Activated CD4-positive, alpha-beta T cell treated with anti-CD3 and anti-CD28 coated beads, Interleukin-2, amount 50 U/mL, for 48 hours (primary cell): ENCODE measurements at places on chromosomes 5 and 9.

DNA sequence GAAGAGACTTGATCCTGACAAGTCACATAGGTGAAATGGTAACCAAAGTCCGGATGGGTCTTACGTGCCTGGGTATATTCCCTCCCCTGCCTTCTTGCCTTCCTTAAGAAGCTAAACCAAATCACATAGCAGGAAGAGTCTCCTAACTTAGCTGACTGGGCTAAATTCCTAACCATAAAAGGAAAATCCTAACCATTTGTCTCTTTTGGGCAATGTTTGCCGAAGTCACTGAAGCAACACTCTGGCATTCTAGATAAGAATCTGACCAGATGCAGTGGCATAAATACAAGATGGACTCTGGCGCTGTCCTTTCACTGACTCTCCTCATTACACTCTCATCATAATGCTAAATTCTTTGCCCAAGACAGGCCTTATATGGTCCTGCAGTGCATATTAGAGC is 625.5 kb upstream of the RORB start:
- DNase-seq: no peak

- no peak for DNase-seq
Measured at GRCh38 chr9:88737876-88738275, 202.9 kb downstream of the NXNL2 start.

GRCh38 chr5:96196890-96197289 is 235.2 kb upstream of the ELL2 start:
- no peak for DNase-seq

DNA sequence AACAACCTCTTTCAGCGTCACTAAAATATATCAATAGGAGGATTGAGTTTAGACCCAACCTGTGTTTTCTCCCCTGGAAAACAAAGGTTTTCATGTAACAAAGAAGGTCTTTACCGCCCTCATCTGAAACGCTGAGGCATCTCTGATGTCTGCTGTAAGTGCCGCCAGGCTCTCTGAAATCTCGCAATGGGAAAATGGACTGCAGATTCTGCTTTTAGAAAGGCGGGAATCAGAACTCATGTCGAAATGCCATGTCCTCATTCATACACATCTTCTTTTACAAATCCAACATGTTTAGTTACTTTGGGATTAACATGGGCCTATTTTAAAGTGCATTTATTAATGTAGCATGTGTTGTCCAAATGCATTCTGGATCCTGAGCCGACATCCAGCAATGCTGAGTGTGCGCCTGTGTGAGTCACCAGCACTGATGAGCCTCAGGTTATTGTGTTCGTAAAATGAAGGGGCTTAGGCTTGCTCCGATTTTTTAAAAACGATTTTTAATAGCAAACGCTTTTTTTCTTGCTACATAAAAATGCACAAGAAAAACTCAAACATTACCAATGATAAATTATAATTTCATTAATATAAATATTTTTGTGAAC is 51.9 kb upstream of the PLEKHG4B start:
- DNase-seq: no peak

GRCh38 chr5:103744159-103744558 is 181.6 kb upstream of the NUDT12 start:
- no peak for DNase-seq

GRCh38 chr5:29697785-29698414 is 1495.6 kb upstream of the CDH6 start:
- no peak for DNase-seq

DNA sequence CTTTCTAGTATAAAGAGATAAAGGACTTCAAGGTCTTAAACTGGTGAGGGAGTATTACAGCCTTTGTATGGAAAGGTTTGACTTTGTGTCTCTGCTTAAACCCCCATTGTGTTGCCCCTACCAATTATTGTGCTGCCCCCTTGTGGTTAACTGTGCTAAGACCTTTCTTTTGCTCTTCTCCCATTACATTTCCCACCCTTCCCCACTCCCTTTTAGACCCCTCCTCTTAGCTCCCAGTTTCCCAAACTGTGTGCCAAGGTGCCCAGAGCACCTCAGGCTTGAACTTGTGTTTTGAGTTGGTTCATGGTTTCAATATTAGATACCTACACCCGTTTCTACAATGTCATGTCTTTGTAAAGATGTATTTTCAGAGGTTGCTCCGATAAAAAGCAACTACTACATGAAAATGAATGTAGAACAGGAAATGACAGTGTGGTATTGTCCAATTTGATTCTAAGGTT is 2.9 kb downstream of the JAK2 start:
- DNase-seq: peak; percentile 47

DNA sequence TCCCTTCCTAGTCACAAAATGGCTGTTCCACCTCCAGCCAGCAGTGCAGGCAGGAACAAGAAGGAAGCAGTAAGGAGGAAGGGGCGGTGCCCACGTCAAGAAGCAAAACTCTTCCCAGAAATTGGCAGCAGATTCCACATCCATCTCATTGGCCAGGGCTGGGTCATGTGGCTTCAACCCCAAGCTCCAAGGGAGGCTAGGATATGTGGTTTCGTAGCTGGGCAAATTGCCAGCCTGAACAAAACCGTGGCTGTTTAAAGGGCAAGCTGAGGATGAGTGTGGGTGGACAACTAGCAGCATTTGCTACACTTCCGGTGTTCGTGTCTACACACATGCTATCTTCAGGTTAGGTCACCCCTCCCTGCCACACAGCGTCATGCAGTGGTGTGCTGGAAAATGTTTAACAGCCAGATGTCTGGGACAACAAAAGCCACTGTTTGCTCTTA is 92.1 kb upstream of the MAP1B start:
- peak; percentile 12 for DNase-seq

DNA sequence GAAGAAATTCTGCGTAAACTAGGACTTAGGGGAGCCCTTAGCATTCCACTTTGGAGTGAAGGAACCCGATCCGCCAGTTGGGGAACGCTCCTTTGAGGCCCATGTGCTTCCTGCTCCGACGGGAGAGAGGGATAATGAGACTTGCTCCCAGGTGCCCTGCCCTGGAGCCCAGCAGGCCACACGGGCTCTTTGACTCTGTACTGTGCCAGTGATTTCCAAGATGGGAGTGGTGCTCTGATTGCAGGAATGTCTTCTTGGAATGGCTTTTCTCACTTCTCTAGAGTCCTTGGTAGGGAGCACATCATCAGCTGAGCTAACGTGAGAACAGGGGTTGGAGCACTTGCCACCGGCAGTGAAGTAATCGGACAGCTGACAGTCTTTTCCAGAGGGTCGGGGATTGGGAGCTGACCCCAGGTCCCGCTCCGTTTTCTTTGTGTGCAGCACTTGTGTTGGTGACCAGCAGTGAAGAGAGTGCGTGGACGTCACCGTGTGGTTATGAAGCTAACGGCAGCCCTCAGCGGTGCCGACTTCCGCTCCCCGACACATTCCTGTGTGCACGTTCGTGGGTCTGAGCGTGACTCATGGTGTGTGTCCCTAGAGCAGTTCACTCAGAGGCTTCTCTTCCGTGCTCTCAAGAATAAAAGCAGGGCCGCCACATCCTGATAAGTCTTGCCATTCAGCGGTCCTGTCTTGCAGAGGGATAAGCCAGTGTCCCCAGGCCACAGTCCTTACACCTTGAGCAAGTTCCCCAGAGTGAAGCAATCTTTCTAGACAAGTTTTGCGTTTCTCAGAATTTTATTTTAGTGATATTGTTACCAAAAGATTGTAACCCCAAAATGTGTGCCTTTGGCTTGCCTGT is 25.6 kb downstream of the ABL1 start:
- DNase-seq: no peak

GRCh38 chr5:66872736-66873331 is 276.6 kb downstream of the MAST4 start:
- no peak for DNase-seq

GRCh38 chr5:76234665-76235064 is 151.5 kb downstream of the SV2C start:
- DNase-seq: no peak

DNA sequence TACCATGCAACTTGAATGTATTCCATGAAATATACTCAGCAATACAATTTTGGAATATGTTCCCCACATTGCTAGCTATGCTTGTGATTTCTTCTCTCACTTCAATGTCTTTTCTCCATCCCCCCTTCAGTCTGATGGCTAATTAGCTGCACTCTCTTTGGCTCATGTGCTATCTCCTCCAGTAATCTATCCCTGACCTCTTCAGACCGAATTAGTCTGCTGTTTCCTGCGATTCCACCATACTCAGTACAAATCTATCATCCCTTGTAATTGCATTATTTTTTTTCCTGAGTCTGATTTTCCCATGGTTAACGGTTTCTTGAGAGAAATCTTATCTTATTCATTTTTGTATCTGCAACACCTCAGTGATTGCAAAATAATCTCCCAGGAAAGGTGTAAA is 360.7 kb upstream of the CDH10 start:
- no peak for DNase-seq

GRCh38 chr9:18256568-18256967 is 217.4 kb upstream of the ADAMTSL1 start:
- DNase-seq: no peak

DNA sequence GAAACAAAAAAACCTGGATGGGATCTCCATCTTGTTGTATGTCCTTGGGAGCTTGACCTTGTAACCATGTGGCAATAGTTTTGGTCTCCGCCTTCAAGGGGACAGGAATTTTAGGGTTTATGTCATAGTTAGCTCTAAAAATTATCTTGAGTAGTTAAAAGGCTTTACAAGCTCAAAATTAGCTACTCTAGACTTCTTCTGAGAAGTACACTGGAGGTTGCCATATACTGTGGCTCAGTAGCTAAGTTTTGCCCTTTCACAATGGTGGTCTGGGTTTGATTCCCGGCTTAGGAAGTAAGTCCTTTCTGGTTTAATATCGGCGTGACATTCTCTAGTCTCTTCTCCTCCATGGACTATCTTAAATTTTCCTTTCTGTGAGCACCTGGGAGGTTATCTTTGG is 48.9 kb upstream of the DMAC1 start:
- DNase-seq: no peak

DNA sequence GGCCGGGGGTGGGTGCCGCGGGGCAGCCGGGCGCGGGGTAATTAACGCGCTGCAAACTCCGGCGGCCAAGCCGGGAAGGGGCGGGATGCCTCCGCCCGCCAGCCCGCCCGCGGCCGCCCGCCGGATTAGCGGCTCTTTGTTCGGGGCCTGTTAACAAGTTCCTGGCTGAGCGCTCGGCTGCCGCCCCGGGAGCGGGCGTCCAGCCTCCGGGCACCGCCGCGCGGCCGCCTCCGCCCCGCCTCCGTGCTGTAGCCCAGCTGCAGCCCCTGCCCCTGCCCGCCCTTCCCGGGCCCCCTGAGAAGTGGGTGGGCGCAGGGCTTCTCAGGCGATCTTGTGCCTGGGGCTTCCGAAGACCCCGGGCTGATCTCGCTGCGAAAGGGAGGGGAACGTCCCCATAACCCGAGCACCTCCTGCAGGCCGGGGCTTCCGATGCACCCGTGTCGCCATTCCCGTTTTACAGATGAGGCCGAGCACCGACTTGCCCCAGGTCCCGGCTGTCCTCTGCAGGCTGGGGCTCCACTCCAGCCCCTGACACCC is 7.5 kb downstream of the UNC5A start:
- peak; percentile 37 for DNase-seq

GRCh38 chr9:135078361-135078821 is 9.1 kb upstream of the OLFM1 start:
- DNase-seq: no peak

- DNase-seq: no peak
Measured at GRCh38 chr5:73743161-73743560, 117.2 kb downstream of the ARHGEF28 start.

DNA sequence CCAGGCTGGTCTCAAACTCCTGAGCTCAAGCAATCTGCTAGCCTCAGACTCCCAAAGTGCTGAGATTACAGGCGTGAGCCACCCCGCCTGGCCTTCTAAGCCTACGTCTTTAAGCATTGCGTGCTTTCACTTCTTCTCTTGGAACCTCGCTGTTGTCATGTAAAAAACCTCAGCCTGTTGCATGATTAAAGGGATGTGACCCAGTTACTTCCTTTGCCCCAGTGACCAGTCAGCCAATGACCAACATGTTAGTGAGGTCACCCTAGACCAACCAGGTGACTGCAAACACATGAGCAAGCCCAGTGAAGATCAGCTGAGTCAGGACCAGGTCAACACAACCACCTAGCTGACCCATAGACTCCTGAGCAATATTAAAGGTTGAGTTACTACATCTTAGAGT is 10.5 kb downstream of the KIF4B start:
- no peak for DNase-seq

GRCh38 chr5:69502367-69502766 is 9.8 kb downstream of the OCLN start:
- DNase-seq: no peak

DNA sequence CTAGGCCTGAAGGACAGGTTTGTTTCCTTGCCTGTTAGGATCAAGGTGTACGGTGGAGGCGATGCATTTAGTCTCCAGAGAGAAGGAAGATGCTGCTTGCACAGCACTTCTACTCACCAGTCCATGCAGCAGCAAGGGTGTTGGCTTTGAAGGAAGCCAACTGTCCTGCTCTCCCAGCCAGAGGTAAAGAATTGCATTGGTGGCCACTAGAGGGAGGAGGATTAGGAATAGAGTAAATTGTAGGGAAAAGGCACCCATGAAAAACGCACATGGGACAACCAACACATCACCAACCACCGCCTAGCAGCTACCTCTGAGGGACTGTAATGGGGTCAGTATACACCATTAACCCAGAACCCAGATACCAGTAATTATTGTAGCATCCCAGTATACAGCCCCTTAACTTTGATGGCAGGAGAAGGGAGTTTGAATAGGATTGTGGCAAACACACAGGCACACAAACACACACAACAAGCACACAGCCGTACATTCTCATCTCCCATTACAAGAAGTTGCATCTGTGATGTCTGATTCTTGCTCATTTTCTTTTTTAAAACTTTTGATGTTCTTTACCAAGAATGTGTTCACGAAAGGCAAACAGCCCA is 267.7 kb downstream of the ADAMTS6 start:
- no peak for DNase-seq

DNA sequence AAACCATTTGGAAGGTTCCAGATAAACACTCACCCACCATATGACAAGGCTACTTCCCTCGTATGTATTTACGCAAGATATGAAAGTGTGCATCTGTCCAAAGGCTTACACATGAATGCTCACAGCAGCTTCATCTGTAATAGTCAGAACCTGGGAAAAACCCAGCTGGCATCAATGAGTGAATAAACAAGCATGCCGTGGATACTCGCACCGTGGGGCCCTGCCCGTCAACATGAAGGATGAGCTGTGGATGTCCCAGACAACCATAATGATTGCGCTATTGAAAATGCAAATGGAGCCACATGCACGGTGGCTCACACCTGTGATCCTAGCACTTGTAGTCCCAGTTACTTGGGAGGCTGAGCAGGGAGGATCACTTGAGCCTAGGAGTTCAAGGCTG is 60.6 kb upstream of the FCN1 start:
- DNase-seq: no peak

DNA sequence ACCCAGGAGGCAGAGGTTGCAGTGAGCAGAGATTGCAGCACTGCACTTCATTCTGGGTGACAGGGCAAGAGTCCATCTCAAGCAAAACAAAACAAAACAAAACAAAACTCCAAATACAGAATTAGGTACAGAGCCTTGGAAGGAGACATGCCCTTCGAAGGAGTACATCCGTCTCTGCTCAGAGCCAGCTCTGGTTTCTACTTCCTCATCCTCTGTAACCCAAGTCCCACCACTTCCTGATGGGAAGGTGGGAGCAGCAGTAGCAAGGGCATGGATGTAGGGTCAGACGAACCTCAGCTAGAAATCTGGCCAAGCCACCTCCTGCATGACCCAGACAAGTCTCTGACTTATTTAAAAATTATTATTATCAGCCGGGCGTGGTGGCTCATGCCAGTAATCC is 16.5 kb upstream of the STXBP1 start:
- DNase-seq: no peak
